Activated T-helper 17 cell treated with anti-CD3 and anti-CD28 coated beads, Interleukin-2, amount 50 U/mL, for 72 hours (primary cell): ENCODE measurements at places on chromosomes 4 and X.

DNA sequence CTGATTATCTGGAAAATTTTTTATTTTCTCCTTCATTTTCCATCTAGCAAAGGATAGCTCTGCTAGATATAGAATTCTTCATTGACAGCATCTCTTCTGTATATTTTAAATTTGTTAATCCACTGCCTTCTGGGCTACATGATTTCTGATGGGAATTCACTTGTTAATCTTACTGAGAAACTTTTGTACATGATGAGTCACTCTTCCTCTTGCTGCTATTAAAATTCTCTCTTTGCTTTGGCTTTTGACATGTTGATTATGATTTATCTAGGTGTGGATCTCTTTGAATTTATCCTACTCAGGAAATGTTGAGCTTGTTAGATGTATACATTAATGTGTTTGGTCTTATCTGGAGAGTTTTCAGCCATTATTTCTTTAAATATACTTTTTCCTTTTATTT is 27.5 kb downstream of the OR13H1 start:
- no peak for ATAC-seq

DNA sequence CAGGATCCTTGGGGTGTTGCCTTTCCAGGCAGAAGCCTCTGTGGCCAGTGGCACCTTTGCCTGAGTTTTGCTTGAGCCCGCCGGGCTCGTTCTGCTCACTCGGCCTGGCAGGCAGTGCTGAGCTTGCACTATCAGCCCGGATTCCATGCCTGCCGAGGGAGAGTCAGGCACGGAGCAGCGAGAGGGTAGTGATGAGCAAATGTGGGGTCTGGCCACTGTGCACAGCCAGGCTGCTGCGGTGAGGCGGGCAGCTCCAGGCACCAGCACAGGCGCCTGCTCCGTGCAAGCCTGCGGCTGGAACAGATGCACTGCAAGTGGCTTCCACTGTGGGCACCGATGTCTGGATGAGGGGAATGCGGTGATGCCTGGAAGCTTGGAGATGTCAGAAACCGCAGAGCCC is 619.2 kb downstream of the RAPGEF2 start:
- no peak for ATAC-seq

DNA sequence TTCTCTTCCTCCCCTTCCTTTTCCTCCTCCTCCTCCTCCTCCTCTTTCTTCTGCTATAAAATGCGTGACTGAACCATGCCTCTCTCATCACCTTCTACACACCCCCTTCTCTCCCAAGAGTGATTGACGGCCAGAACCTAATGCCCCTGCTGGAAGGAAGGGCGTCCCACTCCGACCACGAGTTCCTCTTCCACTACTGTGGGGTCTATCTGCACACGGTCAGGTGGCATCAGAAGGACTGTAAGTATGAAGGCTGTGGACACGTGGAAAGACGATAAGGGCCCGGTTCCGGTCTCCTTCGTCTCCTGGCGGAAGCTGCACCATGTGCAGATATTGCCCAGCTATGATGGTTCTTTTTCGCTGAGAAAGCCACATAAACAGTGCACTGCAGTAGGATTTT is 12.1 kb upstream of the ARSF start:
- ATAC-seq, result no peak

GRCh38 chrX:119686087-119686691 is 6.8 kb downstream of the SEPTIN6 start:
- ATAC-seq, result no peak

DNA sequence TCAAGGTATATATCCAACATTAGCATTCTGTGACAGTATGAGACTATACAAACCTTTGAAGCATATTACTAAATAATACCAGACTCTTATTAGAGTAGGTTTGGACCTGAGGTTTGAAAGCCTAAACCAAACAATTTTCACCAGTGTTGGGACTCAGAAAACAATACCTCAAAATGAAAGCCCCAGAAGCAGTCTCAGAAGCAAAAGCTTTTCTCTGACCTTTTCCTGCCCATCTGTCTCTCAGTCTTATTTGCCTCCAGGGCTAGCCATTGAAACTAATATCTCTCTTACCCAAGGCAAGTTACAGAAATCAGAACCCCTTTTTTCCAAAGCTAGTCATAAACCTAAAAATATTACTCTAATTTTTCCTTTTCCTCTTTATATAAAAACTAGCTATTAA is 163.3 kb downstream of the PTCHD1 start:
- ATAC-seq, result no peak

GRCh38 chr4:16117164-16117563 is 33.3 kb upstream of the PROM1 start:
- no peak for ATAC-seq

DNA sequence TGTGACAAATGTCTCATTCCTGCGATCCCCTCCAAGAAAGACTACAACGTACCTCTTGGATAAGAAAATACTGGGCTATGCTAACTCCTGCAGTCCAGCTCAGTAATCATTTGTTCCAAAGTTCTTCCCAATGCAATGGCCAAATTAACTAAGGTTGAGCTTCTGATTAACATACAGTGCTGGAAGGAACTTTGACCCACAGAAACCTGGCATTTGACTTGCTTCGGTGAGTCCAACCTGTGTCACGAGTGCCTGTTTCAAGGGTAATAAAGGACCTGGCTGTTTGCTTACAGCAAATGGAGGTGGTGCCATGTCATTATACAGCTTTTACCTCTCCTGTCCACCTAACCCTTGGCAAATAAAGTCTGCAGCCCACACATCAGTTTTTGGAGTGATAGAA is 83.2 kb downstream of the RBM47 start:
- ATAC-seq, result no peak

DNA sequence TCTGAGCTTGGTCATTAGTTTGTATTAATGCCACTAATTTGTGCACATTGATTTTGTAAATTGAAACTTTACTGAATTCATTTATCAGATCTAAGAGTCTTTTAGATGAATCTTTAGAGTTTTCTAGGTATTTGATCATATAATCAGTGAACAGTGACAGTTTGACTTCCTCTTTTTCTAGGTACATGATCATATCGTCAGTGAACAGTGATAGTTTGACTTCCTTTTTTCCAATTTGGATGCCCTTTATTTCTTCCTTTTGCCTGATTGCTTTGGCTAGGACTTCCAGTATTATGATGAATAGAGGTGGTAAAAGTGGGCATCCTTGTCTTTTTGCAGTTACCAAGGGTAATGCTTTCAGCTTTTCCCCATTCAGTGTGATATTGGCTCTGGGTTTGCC is 421.4 kb upstream of the CPXCR1 start:
- ATAC-seq, result no peak

DNA sequence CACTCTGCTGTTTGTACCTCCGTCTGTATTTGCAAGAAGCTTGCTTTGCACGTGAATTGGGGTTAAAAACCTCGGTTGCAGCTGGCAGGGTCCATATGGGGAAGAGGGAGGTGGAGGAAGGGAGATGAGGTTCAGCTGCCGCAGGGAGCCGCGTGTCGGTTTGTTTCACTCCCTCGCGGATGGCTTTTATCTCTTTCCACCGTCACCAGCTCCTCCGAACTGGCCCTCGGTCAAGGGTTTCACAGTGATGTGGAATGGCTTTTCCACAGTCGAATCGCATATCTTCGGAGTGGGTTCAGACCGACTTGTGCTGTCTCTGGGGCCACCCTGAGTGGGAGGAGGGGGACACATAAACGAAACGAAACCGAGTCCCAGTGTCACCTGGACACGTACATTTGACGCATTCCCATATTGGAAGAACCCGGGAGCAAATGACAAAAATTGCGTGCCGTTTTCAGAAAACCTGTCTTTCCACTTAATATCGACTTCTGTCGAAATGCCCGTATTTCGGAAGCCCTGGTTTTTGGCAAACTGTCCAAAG is 929 bp downstream of the ZBTB33 start:
- ATAC-seq, result peak; percentile 13

- no peak for ATAC-seq
These were observed 55.8 kb downstream of the GPC4 start for GRCh38 chrX:133359466-133359865.

DNA sequence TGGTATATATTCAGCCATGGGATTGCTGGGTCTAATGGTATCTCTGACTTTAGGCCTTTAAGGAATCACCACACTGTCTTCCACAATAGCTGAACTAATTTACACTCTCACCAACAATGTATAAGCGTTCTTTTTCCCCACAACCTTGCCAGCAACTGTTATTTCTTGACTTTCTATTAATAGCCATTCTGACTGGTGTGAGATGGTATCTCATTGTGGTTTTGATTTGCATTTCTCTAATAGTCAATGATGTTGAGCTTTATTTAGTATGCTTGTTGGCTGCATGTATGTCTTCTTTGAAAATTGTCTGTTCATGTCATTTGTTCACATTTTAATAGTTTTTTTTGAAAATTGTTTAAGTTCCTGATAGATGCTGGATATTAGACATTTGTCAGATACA is 235.2 kb downstream of the HEPH start:
- ATAC-seq, result no peak

DNA sequence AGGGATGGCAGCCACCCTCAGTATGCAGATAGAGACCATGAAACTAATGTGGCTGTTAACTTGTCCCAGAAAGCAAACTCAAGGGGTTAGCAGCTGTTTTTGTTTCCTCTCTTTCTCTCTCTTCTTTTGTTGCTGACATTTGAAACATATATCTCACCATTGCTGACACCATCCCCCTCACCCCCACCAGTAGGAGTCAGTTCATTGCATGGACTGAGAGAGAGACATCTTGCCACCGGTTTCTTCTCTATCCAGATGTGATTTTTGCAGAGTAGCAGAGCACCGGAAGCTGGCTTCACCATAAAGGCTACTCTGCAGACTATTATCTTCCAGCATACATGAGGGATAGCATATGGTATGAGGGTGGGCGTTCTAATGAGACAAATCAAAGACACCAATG is 177.1 kb upstream of the FRG1 start:
- ATAC-seq, result no peak

DNA sequence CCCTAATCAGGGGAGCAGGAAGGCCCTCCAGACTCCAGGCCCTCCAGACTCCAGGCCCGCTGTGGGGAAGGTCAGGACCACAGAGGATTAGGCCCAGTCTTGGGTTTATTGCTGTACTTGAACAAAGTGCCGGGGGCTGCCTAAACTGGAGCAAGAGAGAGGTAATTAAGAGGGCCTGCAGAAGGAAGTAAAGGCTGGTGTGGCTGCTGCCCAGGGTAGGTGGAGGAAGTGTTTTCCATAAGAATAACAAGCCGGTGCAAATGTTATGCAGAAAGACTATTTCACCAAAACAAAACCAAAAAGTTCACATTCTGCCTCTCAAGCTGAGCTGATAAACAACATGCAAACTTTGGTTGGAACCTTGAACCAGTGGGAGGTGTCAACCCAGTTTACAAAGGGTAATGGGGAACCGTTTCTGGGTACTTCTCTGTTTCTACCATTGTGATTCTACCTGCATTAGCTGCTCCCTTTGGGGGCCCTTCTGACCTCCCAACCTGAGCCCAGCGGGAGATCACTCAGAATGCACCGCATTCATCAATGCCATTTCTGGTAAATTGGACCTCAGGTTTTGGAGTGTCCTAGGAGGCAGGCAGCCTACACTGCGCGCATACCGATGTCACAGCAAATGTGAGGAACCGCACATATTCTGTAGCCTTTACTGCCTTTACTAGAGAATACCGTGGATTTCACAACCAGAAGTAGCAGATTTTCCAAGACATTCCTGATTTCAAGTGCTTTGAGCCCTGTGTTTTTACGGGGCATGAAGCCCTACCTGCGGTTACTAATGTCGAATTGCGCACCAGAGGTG is 59.7 kb upstream of the BCOR start:
- no peak for ATAC-seq

- ATAC-seq, result no peak
These were observed 83.6 kb downstream of the CHM start for GRCh38 chrX:85963736-85964135.

DNA sequence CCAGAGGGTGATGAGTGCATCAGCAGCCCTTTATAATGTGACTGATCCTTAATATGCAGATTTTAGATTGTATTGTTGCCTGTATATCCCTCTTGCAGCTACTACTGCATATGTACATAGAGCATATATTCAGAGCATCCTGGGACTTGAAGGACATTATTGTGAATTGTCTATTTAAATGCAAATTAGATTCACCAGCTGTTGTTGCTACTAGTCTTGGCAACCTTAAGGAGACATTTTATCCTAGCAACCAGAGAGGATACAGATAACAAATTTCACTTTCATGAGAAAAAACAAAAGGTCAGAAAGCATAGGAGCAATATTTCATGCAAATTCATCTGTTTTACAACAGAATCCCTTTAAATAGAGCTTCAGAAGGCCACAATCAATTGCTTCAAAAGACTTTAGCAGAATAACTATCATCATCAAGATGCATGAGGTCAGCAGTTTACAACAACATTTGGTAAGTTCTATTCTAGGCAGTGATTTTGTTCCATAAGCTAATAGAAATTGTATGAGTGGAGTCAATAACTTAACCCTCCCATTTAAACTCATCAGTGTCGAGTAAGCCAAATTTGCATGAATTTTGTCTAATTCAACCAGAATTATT is 148.6 kb downstream of the GC start:
- no peak for ATAC-seq

DNA sequence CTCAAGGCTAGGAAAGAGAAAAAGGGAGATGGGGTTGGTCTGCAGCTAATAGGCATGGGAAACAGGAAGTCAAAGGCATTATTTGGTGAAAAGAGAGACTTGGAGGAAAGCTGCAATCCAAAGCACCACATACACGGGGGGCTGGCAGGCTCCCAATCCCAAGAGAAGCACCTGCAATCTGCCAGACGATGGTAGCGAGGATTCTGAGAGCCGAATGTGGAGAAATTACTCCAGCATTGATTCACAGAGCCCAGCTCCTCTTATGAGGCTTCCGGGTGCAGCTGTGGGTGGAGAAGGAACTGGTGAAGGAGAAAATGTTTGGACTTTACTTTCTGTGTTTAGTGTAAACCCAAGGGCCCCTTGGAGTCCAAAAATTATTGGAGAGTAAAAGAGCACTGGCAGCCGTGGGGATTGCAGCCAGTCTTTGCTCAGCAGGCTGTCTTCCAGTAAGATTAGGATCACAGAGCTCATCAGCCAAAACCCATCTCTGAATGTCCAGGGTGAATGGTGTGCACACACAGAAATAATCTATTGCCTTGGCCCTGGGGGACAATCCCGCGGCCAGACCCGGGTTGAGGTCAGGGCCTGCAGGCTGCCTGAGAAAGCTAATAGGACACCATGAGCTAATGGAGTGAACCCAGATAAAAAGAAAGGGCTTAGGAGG is 197.6 kb downstream of the KIT start:
- no peak for ATAC-seq

DNA sequence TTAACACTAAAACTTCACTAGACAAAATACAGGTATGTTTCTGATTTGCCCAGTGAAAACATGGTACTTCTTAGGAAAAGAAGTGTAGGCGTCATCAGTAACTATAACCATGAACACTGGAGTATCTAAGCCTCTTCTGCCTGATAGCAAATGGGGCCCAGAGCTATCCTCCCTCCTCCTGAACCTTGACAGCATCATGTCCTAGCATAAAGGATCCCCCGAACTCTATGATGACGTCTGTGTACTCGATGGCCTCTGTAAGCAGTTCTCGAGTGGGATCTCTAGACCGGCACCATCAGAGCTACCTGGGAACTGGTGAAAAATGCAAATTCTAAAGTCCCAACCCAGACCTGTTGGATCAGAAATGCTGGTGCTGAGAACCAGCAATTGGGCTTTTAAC is 36.3 kb upstream of the MTNR1A start:
- ATAC-seq, result no peak

GRCh38 chr4:98577956-98578355 is 80.5 kb downstream of the TSPAN5 start:
- ATAC-seq, result no peak

- no peak for ATAC-seq
These were observed 1323.1 kb downstream of the PCDH7 start for GRCh38 chr4:32043248-32043633.
